ENCODE measurements at places on chromosomes 5 and 9. TPM values are rescaled to one million over a fixed set of nuclear protein-coding genes. Genes with fewer than 3 reads are reported as not detected.

SLIT3 gene
- total RNA-seq: 46.3 TPM

FOXD4 gene
- total RNA-seq: 0.48 TPM

GRCh38 chr5:4442221-4442620 lies 697.9 kb upstream of the ADAMTS16 start:
- DNase-seq: no peak

DNA sequence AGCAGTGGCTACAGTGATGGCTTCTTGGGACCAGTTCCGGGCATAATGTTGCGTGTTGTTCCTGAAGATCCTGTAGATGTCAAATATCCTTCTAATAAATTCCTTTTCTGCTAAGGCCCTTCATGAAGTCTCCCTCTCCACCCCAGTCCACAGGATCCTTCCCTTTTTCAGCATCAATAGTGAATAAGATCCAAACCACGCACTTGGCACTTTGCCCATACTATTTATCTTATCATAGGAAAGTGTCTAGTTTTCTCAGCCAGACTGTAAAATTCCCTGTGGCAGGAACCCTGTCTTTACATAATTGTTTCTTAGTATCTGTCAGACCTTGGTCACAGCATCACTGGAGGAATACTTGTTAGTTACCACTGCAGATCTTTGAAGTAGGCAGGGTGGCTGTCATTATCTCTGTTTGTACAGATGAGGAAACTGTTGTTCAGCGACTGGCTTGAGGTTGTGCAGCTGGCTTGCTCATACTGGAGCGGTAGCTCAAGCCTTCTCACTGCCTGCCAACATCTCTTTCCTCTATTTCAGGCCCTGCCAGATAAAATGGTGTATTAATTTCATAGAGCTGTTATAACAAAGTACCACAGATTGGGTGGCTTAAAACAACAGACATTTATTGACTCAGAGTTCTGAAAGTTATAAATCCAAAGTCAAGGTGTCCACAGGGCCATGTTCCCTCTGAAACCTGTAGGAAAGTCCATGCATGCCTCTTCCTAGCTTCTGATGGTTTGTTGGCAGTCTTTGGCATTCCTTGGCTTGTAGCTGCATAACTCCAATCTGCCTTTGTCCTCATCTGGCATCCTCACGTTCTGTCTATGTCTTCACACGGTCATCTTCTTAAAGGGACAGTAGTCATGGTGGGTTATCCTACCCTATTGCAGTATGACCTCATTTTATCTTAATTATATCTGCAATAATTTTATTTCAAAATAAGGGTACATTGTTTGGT lies 33.5 kb upstream of the APC start:
- no peak for DNase-seq

DNA sequence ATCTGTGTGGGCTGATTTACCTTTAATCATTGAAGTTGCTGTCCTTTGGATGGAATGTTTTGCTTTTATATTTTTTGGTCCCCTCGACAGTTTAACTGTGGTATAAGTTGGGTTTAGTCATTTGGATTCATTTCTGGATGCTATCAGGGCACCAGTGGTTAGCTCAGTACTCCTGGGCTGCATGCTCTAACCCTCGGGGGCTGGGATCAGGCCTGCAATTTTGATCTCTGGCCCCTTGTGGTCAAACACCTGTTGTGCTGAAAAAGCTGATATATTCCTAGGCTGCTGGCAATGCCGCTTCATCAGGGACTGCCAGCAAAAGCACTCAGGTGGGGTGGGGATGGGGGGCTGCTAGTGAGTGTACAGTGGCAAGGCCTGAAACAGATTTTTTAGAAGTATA lies 440.4 kb upstream of the RIOK2 start:
- no peak for DNase-seq

- no peak for DNase-seq
Observed at GRCh38 chr9:15244001-15244441, 63.0 kb downstream of the TTC39B start.

DNA sequence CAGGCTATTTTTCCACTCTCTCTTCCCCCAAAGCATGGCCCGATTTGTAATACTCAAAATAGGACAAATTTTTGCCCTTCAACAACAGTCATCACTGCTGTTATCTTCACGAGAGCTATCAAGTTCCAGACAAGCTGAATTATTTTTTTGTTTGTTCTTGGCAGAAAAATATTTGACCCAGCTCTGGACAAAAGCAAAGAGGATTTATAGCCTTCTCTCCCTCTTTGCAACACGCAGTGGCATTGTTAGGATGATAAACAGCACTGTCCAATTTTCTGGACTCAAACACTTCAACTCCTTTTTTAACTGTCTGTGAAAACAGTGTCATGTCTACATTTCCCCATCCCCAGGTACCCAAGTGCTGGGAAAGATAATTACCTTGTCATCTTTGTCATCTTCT lies 160.3 kb downstream of the SLF1 start:
- no peak for DNase-seq

- DNase-seq: no peak
Observed at GRCh38 chr9:2248768-2249265, 233.7 kb downstream of the SMARCA2 start.

GRCh38 chr5:170791325-170791954 lies 7.9 kb downstream of the GABRP start:
- no peak for DNase-seq

Data from omental fat pad (tissue), 4 donors.